Myocyte (in vitro differentiated cells): ENCODE measurements at places on chromosomes 2 and 18.

- no peak for DNase-seq
Measured at GRCh38 chr18:46429130-46429529, 227.9 kb downstream of the LOXHD1 start.

DNA sequence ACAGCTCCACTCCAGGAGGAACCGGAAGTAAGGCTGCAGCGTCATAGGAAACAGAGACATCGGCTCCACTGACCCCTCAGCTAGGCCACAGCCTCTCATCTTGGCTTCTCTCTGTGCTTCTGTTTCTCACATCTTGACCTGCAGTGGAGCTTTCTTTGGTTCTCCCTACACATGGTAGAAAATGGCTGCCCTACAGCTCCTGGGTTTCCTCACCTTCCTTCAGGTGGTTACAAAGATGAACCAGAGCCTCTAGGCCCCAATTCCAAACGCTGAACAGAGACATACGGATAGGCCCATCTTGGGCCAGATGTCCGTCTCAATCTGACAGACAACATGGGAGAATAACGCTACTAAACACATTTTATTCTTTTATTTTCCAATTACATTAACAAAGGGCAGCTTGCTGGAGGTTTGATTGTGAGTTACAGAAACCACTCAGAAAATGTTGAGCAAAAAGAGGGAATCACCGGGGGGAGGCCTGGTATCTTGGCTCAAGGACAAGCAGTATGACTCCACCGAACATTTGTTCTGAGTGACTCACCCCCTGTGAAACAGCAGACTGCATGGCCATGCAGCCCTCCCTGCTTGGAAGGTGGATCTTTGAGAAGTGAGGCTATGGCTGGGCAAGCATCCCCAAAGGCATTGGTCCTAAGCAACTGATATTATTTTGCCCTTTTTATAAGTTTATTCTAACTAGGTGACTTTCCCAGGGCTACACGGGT lies 303.5 kb downstream of the CDCA7 start:
- peak; percentile 83 for DNase-seq

GRCh38 chr2:106165029-106165428 lies 29.1 kb downstream of the UXS1 start:
- DNase-seq = no peak

DNA sequence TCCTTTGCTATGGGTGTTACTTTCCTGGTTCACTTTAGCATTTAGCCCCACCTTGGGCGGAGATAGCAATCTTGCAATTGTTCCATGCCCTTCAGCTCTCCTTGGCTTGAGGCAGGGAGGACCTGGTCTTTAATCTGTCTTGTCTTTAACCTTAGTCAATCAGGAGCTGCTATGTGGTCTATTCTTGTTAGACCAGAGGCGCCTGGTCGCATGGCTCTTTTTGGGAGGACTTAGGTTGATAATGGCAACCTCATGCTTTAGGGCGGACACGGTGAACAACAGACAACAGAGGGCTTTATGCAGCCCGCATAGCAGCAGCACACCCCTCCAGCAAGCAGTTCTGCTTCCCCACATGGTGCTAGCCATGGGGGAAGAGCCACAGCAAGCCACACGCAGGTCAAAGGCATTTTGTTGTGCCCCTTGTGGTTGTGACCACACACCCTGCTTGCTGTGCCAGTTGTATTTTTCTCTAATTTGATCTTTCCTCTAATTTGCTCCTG lies 17.7 kb upstream of the ZDBF2 start:
- DNase-seq = no peak

DNA sequence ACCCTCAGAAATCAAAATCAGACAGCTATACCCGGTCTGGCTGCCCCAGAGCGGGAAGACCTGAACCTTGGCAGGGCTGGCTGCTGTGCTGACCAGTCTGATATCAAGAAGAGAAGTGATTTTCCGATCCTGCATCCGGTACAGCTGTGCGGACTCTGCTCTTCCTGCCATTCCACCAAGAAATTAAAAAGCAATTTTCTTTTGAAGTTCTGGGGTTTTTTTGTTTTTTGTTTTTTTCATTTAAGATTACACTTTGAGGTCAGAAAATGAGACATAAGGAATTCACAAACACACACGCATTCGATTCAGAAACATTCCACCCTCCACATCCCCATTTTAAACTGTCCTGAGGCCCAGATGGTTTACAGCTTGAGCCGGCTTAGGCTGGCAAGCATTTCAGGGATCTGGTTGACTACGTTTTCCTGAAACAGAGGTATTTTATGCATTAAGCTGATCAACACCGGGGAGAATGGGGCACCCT lies 156.5 kb downstream of the COL6A3 start:
- no peak for DNase-seq

DNA sequence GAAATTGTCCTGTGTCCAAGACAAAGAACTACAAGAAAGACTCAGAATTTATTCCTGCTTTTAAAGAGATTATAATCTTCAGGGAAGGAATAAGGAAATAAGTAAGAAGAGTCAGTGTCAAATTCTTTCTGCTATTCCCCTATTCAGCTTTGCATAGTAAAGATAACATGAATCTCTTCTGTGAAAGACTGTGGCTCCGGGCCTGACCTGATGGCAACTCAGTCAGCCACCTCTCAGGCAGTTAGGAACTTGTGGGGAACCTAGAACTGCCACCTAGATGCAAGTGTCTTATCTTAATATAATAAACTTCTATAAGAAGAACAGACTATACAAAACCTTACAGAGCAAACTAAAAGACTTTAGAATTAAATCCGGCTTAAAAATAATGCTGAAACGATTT lies 382.0 kb downstream of the RAD51AP2 start:
- no peak for DNase-seq

DNA sequence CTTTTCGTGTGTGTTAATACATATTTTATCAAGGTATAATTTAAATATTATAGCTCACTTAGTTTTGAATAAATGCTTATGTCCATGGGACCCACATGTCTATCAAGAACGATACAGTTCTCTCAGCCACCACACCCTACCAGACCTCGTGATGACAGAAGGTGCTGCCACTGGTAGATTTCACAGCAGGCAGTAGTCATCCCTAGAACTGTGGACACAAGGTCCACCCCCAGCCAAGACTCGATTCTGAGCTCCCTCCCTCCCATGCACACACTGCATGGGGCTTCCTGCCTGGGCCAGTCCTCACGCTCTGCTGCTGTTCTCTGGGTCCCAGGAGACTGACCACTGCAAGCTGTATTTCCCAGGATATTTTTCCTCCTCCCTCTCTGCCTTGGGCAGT lies 26.5 kb upstream of the CREB1 start:
- DNase-seq = peak; percentile 66

- DNase-seq = no peak
Measured at GRCh38 chr2:222532315-222532714, 108.0 kb downstream of the SGPP2 start.

GRCh38 chr2:74845217-74845751 lies 11.4 kb downstream of the HK2 start:
- DNase-seq = peak; percentile 96

GRCh38 chr2:223235986-223236385 lies 184.0 kb downstream of the KCNE4 start:
- peak; percentile 52 for DNase-seq

DNA sequence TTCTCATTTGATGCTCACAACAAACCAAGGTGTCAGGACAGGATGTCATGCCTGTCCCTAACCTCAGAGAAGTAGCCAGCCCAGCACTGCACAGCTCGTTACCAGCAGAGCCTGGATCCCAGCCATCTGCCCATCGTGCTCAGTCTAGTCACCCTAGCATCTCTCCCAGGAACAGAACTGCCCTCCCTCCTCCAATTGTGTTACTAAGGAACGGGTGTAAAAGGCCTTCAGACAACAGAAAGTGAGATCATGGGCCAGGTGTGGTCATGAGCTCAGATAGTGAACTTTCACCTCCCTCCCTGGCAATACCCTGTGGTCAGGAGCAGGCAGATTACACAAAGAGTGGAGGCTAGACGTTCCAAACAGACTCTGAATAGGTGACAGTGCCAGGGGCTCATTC lies 111.8 kb upstream of the PPP1CB start:
- DNase-seq = no peak

DNA sequence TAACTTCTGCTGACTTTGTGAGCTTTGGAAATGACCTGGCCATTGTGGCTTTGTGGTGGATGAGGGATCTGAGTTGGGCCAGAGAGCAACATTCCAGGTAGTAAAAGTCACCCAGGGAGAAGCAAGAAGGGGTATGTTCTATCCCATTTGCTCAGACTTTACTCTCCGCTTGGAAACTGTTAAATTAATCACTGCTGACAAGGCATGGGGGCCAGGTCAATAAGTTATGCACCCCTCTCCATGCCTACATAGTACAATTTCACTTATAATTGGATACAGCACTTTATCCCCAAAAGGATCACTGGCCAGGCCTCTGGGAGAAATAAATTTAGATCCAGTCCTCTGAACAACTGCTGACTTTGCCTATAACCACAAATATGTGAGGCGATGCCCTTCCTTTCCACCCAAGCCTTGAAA lies 92.1 kb downstream of the RPRM start:
- peak; percentile 89 for DNase-seq

- no peak for DNase-seq
Measured at GRCh38 chr18:67875060-67875459, 358.5 kb upstream of the DSEL start.

DNA sequence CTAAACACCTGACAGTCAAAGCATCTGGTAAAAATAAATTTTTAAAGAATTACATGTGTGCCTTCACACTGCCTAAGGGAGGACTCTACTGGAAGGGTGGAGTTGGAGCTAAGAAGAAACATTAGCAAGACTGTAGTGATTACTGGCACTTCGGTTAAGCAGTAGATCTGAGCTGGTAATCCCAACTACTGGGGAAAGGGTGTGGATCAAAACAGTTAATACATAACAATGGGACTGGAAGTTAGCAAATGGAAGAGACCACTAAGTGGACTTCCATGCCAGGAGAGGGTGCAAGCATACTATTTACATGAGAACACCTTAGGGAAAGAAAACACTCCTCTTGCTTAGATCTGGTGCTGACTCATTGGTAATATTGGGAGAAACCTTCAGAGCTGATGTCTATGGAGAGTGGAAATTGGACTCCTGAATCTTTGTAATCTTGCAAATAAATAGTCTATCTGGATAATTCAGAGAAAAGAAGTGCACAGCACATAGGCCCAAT lies 519.6 kb upstream of the LINC00305 start:
- DNase-seq = no peak

- no peak for DNase-seq
Measured at GRCh38 chr2:10397297-10397875, 50.7 kb downstream of the ODC1 start.

GRCh38 chr2:116250376-116250775 lies 1564.1 kb upstream of the DDX18 start:
- DNase-seq = no peak

GRCh38 chr18:48171490-48172188 lies 237.5 kb downstream of the ZBTB7C start:
- DNase-seq = no peak

- no peak for DNase-seq
Measured at GRCh38 chr2:231034291-231034882, 2.9 kb upstream of the C2orf72 start.
